ENCODE measurements at places on chromosomes 16 and 17. TPM values are rescaled to one million over a fixed set of nuclear protein-coding genes. Genes with fewer than 3 reads are reported as not detected.

Gene SCIMP
- 1.0 TPM for total RNA-seq

Gene CACNG4
- 1.7 TPM for total RNA-seq

Gene NUFIP2
- 27.6 TPM for total RNA-seq

Gene NEUROD2
- not detected for total RNA-seq

Gene WDR81
- 36.5 TPM for total RNA-seq

Gene KCNJ16
- 0.86 TPM for total RNA-seq

DNA sequence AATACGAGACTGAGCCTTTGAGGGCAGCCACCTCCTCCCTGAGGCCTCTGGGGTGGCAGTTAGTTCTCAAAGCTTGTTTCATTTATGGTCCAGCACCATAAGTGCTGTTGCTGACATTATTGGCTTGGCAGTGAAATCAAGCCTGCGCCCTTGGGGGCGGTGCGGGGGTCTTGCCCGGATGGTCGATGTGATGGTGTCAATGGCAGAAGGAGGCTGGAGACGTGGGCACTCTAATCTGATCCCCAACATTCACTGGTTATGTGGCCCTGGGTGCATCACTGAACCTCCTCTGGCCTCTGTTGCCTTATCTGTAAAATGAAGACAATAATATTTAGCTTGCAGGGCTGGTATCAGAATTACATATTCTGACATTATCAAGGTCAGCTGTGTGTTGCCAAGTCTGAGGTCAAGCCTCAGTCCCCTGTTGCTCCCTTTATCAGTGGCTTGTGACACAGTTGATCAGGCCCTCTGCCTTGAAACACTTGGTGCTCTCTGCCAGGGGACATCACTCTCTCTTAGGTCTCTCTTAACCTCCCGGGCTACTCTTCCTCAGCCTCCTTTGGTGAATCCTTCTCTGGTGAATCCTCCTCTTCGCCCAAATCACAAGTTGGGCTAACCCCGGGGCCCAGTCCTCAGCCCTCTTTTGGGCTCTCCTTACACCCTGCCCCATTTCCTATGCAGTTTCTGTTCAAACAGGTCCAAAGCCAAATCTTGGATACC is 11.8 kb upstream of the TMEM220 start:
- H3K27ac ChIP-seq = no peak overlapping the region
- DNase-seq = no peak
- H3K27me3 ChIP-seq = no peaks in the 10 kb centered on the region
- no peak overlapping the region for H3K4me3 ChIP-seq

GRCh38 chr16:88871349-88871702 is 4.9 kb upstream of the PABPN1L start:
- H3K4me3 ChIP-seq = no peak overlapping the region
- H3K27me3 ChIP-seq = no peaks in the 10 kb centered on the region
- H3K4me1 ChIP-seq = no peaks in the 10 kb centered on the region
- no peak for DNase-seq
- no peak overlapping the region for H3K27ac ChIP-seq

- no peaks in the 10 kb centered on the region for H3K27me3 ChIP-seq
- DNase-seq = no peak
- no peak overlapping the region for H3K27ac ChIP-seq
These were observed 438.7 kb upstream of the SOX9 start for GRCh38 chr17:71682174-71682494.

GRCh38 chr16:66934138-66934838 is at the start of gene CIAO2B:
Gene CIAO2B (minus strand): TSS chr16:66934402. CDS start chr16:66934364, 38 bp downstream.
- H3K36me3 ChIP-seq = peaks cover 33% of the 10 kb centered on the region
- DNase-seq = peak; percentile 96
- peak within 1 kb of the TSS; percentile 81 for H3K4me3 ChIP-seq
- no peaks in the 10 kb centered on the region for H3K27me3 ChIP-seq

- H3K4me3 ChIP-seq = peak overlapping the region; percentile 96
- H3K27ac ChIP-seq = no peak overlapping the region
- H3K4me1 ChIP-seq = peaks cover 58% of the 10 kb centered on the region
- H3K36me3 ChIP-seq = peaks cover 39% of the 10 kb centered on the region
- peaks cover 7% of the 10 kb centered on the region for H3K27me3 ChIP-seq
These were observed 540 bp upstream of the RPL38 start for GRCh38 chr17:74202938-74203337.

DNA sequence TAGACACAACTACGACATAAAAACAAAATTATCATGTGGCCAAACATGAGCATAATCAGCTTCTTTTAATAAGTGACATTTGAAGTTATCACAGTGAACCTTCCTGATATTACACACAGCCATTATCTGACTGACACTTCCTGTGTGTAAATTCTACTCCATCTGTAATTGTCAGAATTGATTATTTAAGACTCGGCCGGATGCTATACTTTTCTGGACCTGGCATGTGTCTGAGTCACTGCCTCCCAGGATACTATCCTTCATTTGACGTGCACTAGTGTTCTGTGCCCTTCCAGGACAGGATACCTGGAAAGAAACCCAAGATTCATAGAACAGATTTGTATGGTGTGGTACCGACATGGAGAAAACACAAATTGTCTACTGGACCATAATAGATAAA is 242.0 kb downstream of the HS3ST3A1 start:
- no peaks in the 10 kb centered on the region for H3K27me3 ChIP-seq
- H3K36me3 ChIP-seq = no peaks in the 10 kb centered on the region
- H3K4me1 ChIP-seq = no peaks in the 10 kb centered on the region
- H3K4me3 ChIP-seq = no peak overlapping the region
- H3K27ac ChIP-seq = no peak overlapping the region

- H3K27ac ChIP-seq = no peak overlapping the region
- H3K4me1 ChIP-seq = no peaks in the 10 kb centered on the region
- no peaks in the 10 kb centered on the region for H3K36me3 ChIP-seq
- no peak for DNase-seq
- H3K4me3 ChIP-seq = no peak overlapping the region
- peaks cover 15% of the 10 kb centered on the region for H3K27me3 ChIP-seq
These were observed 138.2 kb downstream of the CCT6B start for GRCh38 chr17:34823023-34823422.

DNA sequence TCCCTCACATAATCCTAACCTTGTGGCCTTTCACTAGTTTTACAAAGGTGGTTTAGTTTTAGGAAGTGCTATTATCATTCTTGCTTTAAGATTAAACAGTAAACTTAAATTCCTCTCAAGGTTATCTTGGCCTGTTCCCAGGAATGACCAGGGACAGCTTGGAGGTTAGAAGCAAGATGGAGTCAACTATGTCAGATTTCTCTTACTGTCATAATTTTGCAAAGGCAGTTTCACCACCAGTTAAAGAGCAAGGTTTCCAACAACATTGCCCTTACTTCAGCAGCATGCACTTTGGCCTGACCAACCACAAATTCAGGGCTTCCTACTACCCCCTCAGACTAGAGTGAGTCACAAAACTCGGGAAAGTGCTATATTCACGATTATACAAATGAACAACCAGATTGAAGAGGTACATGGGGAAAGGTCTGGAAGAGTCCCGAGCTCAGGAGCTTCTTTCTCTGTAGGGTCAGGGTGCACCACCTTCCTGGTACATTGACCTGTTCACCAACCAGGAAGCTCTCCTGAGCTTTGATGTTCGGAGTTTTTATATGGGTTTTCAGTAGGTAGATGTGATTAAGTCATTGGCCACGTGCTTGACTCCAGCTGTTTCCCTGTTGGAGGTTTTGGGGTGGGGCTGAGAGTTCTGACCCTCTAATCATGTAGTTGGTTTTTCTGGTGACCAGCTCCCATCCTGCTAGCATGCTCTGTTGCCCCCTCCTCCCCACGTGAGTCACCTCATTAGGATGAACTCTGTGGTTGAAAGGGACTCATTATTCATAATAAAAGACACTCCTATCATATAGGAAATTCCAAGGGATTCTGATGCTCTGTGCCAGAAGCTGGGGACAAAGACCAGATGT is 19.4 kb downstream of the RHOT1 start:
- peaks cover 10% of the 10 kb centered on the region for H3K4me1 ChIP-seq
- H3K4me3 ChIP-seq = no peak overlapping the region
- H3K27me3 ChIP-seq = no peaks in the 10 kb centered on the region

- no peaks in the 10 kb centered on the region for H3K4me1 ChIP-seq
- H3K36me3 ChIP-seq = no peaks in the 10 kb centered on the region
- DNase-seq = no peak
- H3K27ac ChIP-seq = no peak overlapping the region
These were observed 10.6 kb upstream of the AATK start for GRCh38 chr17:81176666-81177065.

- peaks cover 61% of the 10 kb centered on the region for H3K36me3 ChIP-seq
- no peak overlapping the region for H3K27ac ChIP-seq
- H3K4me3 ChIP-seq = no peak overlapping the region
- H3K4me1 ChIP-seq = peaks cover 22% of the 10 kb centered on the region
- no peaks in the 10 kb centered on the region for H3K27me3 ChIP-seq
- DNase-seq = no peak
These were observed 17.9 kb downstream of the GOSR2 start for GRCh38 chr17:46940692-46941404.

GRCh38 chr17:10083864-10084263 is 114.5 kb downstream of the GAS7 start:
- no peak overlapping the region for H3K27ac ChIP-seq
- no peak for DNase-seq
- H3K27me3 ChIP-seq = no peaks in the 10 kb centered on the region
- H3K36me3 ChIP-seq = no peaks in the 10 kb centered on the region

DNA sequence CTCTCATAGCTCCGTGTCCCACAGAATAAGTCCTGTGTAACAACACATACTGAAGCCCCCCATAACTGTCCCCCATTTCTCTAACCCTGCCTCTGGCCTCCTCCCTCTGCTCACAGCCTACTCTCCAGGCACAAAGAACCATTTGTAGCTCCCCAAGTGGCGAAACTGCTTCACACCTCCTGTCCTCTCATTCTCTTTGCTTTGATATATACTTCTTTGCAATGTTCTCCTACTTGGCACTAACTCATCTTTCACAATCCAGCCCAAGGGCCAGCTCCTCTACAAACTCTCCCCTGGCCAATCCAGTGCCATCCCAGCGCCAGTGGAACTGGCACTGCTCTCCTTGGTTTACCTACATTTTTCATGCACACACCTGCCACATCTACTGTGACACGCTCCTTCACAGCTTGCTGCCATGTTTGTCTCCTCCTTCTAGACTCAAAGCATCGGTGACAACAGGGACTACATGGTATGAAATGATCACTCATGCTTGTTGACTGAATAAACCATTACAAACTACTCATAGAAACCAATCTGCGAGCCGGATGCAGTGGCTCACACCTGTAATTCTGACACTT is 12.8 kb downstream of the CYTH1 start:
- DNase-seq = no peak
- H3K27ac ChIP-seq = no peak overlapping the region
- peaks cover 61% of the 10 kb centered on the region for H3K4me1 ChIP-seq
- H3K4me3 ChIP-seq = no peak overlapping the region

DNA sequence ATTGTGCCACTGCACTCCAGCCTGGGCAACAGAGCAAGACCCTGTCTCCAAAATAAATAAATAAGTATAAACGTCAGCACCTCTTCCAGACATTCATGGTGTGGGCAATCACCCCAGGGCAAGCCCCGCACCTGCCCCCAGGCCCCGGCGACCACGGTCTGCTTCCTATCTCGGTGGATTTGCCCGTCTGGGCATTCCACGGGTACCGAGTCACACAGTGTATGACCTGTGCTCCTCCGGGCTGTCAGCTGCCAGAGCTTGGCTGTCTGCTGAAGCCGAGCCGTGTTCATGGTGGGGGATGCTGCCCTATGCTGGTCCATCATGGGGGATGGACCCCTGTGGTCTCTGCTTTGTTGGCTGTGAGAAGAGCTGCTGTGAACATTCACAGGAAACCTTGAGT is 15.4 kb downstream of the CYBC1 start:
- H3K27me3 ChIP-seq = no peaks in the 10 kb centered on the region
- DNase-seq = no peak
- H3K36me3 ChIP-seq = peaks cover 62% of the 10 kb centered on the region
- no peak overlapping the region for H3K27ac ChIP-seq
- H3K4me1 ChIP-seq = no peaks in the 10 kb centered on the region

DNA sequence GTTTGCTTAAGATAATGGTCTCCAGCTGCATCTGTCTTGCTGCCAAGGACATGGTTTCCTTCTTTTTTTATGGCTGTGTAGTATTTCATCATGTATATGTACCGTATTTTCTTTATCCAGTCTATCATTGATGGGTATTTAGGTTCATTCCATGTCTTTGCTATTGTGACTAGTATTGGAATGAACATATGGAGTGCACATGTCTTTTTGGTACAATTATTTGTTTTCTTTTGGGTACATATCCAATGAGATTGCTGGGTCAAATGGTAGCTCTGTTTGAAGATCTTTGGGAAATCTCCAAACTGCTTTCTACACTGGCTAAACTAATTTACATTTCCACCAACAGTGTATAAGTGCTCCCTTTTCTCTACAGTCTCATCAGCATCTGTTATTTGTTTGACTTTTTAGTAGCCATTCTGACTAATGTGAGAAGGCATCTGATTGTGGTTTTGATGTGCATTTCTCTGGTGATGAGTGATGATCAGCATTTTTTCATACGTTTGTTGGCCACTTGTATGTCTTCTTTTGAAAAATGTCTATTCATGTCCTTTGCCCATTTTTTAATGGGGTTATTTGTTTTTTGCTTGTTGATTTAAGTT is 66.2 kb downstream of the TNFRSF13B start:
- H3K27me3 ChIP-seq = no peaks in the 10 kb centered on the region
- H3K4me3 ChIP-seq = no peak overlapping the region
- no peaks in the 10 kb centered on the region for H3K36me3 ChIP-seq
- no peaks in the 10 kb centered on the region for H3K4me1 ChIP-seq

GRCh38 chr17:4901648-4902344 is 1.1 kb downstream of the CHRNE start:
- H3K27ac ChIP-seq = peak overlapping the region; percentile 36
- H3K27me3 ChIP-seq = peaks cover 54% of the 10 kb centered on the region
- no peak overlapping the region for H3K4me3 ChIP-seq
- H3K4me1 ChIP-seq = peaks cover 33% of the 10 kb centered on the region
- DNase-seq = no peak

- no peaks in the 10 kb centered on the region for H3K27me3 ChIP-seq
- no peaks in the 10 kb centered on the region for H3K36me3 ChIP-seq
- no peak for DNase-seq
- no peak overlapping the region for H3K27ac ChIP-seq
- H3K4me3 ChIP-seq = no peak overlapping the region
These were observed 705.7 kb downstream of the MAF start for GRCh38 chr16:78894886-78895285.

GRCh38 chr17:35052780-35053179 is 10.7 kb downstream of the RFFL start:
- H3K27me3 ChIP-seq = no peaks in the 10 kb centered on the region
- DNase-seq = no peak
- H3K27ac ChIP-seq = no peak overlapping the region
- peaks cover 21% of the 10 kb centered on the region for H3K4me1 ChIP-seq
- no peak overlapping the region for H3K4me3 ChIP-seq
- no peaks in the 10 kb centered on the region for H3K36me3 ChIP-seq
